ENCODE measurements at places on chromosomes 11 and 22.

DNA sequence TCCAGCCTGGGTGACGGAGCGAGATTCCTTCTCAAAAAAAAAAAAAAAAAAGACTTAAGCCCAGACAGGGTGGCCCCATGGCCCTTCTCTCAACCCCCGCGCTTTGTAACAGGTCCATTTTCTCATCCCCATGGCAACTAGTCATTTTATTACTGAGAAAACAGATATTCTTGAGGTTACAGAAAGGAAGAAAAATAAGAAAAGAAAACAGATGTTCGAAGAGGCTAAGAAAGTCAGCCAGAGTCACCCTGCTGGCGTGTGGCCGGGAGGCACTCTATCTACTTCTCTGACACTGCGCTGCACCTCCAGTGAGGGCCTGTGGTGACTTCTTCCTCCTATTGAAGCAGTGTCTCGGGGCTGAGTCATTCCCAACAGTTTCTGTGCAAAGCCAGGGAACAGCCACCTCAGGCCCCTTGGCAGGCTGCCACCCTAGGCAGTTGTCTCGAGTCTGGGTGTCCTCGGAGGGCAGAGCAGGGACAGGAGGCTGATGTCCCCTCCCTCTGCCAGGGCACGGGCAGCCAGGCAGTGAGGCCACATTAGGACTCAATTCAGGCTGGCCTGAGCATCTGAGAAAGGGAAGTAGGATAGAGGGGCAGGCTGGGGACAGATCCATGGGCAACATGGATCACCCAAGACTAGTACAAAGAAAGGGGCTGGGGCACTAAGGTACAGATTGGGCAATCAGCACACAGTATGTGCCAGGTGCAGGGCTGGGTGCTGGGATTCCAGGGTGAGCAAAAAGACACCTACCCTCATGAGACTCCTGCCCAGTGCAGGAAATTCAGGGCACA, 16.4 kb upstream of the SYVN1 start:
- no peak for DNase-seq

- no peak for DNase-seq
Measured at GRCh38 chr11:96203567-96204365, 139.2 kb downstream of the MAML2 start.

DNA sequence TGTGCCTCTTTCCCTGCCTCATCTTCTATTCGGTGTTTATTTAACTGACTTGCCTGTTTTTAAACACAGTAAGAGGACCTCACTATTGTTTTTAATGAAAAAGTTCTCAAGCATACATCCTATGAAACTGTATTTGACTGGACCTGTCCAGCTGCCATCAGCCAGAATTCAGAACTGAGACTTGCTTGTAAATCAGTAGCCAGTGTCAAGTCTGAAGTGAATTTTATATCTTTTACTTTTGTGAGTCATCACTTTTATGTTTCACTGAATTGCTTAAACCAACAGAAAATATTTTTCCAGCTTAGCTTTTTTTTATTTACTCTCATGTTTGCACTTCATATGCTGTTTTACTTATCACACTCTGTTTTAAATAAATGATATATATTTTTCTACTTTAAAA, 88.3 kb downstream of the LUZP2 start:
- DNase-seq: no peak

DNA sequence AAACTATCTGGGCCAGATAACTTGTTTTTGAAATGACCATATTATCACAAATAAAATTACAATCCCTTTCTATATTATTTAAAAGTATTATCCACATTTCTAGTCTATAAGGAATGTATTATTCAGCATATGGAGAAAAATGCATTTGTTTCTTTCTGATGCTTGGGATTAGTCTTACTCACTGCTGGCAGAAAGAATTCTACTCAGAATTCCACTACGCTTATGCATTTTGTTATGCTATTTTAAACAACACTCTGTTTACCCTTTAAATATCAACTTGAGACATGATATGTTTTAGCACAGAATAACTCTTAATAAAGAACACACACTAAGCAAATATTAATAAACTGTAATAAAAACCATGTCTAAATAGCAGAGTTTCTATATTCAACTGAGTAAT, 77.6 kb upstream of the ANO3 start:
- DNase-seq: no peak

DNA sequence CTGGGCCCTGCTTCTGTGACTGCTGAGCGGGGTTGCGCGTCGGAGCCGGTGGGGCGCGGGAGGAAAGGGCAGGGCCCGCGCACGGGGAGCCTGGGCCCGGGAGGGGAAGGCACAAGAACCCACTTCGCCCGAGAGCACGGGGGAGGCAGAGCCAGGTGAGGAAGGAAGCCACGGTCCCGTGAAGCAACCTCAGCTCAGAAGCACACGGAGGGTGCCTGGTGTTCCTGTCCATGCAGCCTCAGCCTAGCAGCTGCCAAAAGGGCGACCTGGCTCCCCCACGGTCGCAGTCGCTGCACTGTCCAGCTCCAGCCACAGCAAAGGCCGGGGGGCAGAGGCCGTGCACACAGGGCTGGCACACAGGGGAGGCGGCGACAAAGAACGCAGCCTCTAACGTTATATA, 9.3 kb upstream of the CDC42BPG start:
- DNase-seq: no peak

GRCh38 chr11:102469196-102469821, 16.7 kb upstream of the TMEM123 start:
- no peak for DNase-seq

GRCh38 chr11:91158891-91159537, 936.2 kb upstream of the CHORDC1 start:
- no peak for DNase-seq

DNA sequence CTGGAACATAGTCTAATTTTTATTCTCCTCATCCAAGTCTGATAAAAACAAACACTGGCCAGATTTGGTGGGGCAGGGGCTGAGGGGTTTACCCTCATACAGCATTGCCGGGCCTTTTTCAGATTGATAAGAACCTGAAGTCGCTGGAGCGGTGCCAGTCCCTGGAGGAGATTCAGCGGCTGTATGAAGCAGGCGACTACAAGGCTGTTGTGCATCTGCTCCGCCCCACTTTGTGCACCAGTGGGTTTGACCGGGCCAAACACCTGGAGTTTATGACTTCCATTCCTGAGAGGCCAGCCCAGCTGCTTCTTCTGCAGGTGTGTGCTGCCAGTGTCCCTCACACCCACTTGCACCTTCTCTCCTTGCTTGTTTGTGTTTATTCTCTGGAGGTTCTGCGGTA, 55.8 kb downstream of the CABIN1 start:
- no peak for DNase-seq

- no peak for DNase-seq
Measured at GRCh38 chr11:95451682-95452081, 220.7 kb upstream of the SESN3 start.

GRCh38 chr11:78822931-78823423, 248.3 kb upstream of the NARS2 start:
- no peak for DNase-seq

DNA sequence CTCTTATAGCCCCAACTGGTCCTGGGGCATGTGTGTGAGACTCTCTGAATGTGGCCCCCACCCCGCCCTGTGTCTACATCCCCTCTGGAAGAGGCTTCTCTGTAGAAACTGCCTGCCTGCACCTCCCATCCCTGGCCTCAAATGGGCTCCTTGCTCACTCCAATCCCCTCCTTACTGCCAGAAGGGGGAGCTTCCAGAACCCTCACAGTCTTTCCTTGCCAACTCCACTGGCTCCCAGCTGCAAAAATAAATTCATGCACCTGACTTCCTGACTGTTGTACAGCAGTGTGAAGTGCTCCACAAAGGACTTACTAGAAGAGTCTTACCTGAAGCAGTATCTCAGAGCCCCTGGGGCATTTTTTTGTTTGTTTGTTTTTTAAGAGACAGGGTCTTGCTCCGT, 15.2 kb upstream of the SERPIND1 start:
- DNase-seq: no peak

- DNase-seq: no peak
Measured at GRCh38 chr22:37401401-37402183, 25.7 kb downstream of the ELFN2 start.
